Tibial nerve (tissue), 4 donors: ENCODE measurements at places on chromosomes 5 and 9.

GRCh38 chr5:93461756-93462155, 119.3 kb downstream of the NR2F1-AS1 start:
- H3K36me3 ChIP-seq, result no peaks in the 10 kb centered on the region
- H3K27ac ChIP-seq, result no peak overlapping the region
- no peaks in the 10 kb centered on the region for H3K27me3 ChIP-seq

- no peaks in the 10 kb centered on the region for H3K4me1 ChIP-seq
- H3K4me3 ChIP-seq, result no peak overlapping the region
- DNase-seq, result no peak
- no peak overlapping the region for H3K27ac ChIP-seq
Measured at GRCh38 chr9:33649463-33649862, 125.4 kb downstream of the ANKRD18B start.

GRCh38 chr5:127723571-127723970, 20.4 kb downstream of the CCDC192 start:
- peak; percentile 46 for DNase-seq
- H3K27ac ChIP-seq, result no peak overlapping the region
- H3K27me3 ChIP-seq, result no peaks in the 10 kb centered on the region
- no peaks in the 10 kb centered on the region for H3K36me3 ChIP-seq
- no peak overlapping the region for H3K4me3 ChIP-seq

DNA sequence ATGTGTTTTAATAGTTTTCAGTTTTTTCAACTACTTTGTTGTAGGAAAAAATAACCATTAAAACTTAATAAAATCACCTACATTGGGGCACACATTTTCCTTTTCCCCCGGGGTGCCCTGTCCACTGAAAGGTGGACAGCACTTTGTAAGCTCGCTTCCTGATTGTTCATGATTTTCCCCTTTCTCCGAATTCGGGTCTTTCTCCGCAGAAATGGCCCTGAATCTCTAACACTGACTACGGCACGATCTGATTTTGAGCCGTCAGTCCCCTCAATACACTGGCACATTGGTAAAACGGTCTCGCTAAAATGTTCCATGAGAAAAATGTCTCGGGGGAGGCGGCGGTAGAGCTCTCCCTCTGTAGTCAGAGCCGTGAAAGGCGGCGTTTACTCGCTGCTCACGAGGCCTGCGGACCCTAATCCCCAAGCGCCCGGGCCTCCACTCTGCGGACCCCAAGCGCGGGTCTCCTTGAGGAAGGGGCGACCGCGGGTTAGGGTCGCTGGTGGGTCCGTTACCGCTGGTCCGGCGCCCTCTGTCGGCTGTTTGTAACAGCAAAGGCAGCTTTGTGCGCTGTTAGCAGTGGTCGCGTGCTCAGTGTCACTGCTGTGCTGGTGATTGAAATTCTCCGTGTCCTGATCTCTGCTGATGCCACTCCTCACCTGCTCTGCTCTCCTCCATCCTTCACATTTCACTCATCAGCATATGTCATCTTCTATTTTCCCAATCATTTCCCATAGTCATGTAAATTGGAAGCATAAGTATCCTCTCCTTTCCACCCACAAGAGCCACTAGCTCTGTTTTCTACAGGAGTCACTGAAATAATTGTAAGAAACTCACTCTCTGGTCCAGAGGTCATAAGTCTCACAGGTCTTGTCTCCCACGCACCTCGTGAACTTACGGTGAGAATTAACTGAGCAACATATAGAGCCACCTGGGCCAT, 10.8 kb upstream of the IFNA2 start:
- H3K4me1 ChIP-seq, result no peaks in the 10 kb centered on the region
- H3K27ac ChIP-seq, result no peak overlapping the region
- H3K4me3 ChIP-seq, result peak overlapping the region; percentile 49

GRCh38 chr9:32454280-32454679, 69.8 kb downstream of the ACO1 start:
- H3K27me3 ChIP-seq, result no peaks in the 10 kb centered on the region
- H3K27ac ChIP-seq, result no peak overlapping the region
- no peak for DNase-seq
- H3K4me3 ChIP-seq, result no peak overlapping the region
- peaks cover 5% of the 10 kb centered on the region for H3K4me1 ChIP-seq

- H3K36me3 ChIP-seq, result no peaks in the 10 kb centered on the region
- no peaks in the 10 kb centered on the region for H3K27me3 ChIP-seq
- H3K4me1 ChIP-seq, result no peaks in the 10 kb centered on the region
- no peak overlapping the region for H3K4me3 ChIP-seq
Measured at GRCh38 chr5:123134653-123135181, 45.7 kb downstream of the PRDM6 start.

DNA sequence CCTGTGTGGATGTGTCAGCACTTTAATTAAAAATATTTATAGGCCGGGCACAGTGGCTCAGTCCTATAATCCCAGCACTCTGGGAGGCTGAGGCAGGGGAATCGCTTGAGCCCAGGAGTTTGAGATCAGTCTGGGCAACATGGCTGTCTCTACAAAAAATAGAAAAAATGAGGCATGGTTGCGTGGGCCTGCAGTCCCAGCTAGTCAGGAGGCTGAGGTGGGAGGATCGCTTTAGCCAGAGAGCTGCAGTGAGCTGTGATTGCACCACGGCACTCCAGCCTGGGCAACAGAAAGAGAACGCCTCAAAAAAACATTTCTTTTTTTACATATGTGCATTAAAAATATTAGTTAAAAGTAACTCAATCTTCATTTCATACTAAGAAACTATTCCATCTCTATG, 6.2 kb downstream of the TBC1D9B start:
- no peaks in the 10 kb centered on the region for H3K27me3 ChIP-seq
- H3K4me3 ChIP-seq, result no peak overlapping the region
- peaks cover 22% of the 10 kb centered on the region for H3K36me3 ChIP-seq
- H3K27ac ChIP-seq, result no peak overlapping the region
- no peak for DNase-seq
- H3K4me1 ChIP-seq, result peaks cover 20% of the 10 kb centered on the region

DNA sequence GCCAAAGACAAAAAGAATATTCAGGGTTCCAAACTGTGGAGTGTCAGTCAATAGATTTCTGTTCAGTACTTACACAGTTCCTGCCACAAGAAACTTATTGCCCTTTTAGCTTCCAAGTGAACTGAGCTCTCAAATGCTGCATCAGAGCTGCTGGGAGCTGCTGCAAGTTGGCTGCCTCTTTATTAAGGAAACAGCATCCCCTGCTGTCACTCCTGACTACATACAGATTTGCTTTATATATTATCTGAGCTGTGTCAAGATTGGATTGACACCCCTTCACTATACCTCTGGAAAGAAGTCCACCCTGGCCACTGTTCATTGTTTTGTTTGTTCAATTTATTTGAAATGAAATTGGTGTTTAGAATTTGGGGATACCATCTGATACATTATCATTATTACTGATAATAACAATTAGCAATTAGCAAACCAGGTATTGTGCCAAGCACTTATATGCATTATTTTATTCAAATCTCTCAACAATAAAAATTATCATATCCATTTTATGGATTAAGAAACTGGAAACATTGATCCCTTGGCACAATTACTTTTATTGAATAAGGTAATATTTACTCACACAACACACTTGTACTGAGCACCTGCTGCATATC, 16.4 kb upstream of the C5orf58 start:
- H3K27me3 ChIP-seq, result no peaks in the 10 kb centered on the region
- no peak overlapping the region for H3K27ac ChIP-seq
- peaks cover 15% of the 10 kb centered on the region for H3K4me1 ChIP-seq
- no peak overlapping the region for H3K4me3 ChIP-seq
- no peak for DNase-seq
- no peaks in the 10 kb centered on the region for H3K36me3 ChIP-seq

DNA sequence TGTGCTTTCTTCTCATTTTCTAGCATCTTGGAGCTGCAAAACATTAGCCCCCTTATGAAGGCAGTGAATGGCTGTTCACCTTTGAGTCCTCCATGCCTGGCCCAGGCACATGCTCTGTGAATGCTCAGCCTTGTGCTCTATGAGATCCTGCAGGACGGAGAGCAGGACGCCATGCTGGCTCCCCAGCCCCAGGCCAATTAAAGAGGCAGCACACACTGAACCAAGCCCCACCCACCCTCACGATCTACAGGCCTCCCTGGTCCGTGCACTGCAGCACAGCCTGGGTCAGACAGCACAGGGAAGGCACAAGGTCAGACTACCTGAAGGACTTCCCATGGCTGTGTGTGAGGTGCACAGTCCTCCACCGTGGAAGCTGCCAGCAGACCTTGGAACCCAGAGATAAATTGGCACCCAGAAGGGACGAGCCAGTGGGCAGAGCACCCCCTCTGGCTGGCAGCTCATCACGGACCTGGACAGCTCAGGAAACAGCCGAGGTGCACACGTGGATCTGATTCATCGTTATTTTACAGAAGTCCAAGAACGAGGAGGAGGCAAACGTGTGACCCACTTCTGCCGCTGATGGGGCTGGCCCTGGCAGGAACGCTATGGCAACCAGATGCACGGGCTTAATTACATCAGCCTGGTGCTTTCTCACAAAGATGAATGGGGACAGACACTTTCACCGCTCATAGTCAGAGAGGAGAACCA, 59.5 kb downstream of the OLFM1 start:
- H3K4me1 ChIP-seq, result peaks cover 10% of the 10 kb centered on the region
- H3K4me3 ChIP-seq, result no peak overlapping the region
- no peak for DNase-seq
- H3K27me3 ChIP-seq, result peaks cover 15% of the 10 kb centered on the region

- DNase-seq, result no peak
- no peak overlapping the region for H3K4me3 ChIP-seq
- no peaks in the 10 kb centered on the region for H3K4me1 ChIP-seq
- H3K36me3 ChIP-seq, result no peaks in the 10 kb centered on the region
- no peaks in the 10 kb centered on the region for H3K27me3 ChIP-seq
- H3K27ac ChIP-seq, result no peak overlapping the region
Measured at GRCh38 chr5:133927300-133928180, 40.9 kb downstream of the C5orf15 start.

DNA sequence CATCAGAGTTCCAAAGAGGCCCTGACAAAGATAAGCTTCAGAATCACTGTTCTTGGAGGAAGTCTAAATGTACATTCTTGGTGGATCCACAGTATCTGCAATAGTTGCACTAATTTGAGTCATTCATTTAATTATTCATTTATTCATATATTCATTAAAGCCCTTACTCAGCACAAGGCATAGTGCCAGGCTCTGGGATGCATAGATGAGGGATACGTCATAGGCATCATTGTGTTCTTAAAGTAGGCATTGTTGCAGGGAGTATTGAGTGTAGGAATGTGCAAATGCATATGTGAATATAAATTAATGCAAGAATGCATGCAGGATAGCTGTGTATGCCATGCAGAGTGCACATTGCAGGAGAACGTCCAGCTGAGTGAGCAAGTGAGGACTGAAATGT, 100.7 kb downstream of the DRD1 start:
- no peak overlapping the region for H3K4me3 ChIP-seq
- H3K27me3 ChIP-seq, result no peaks in the 10 kb centered on the region
- H3K36me3 ChIP-seq, result no peaks in the 10 kb centered on the region
- no peak overlapping the region for H3K27ac ChIP-seq
- no peak for DNase-seq

DNA sequence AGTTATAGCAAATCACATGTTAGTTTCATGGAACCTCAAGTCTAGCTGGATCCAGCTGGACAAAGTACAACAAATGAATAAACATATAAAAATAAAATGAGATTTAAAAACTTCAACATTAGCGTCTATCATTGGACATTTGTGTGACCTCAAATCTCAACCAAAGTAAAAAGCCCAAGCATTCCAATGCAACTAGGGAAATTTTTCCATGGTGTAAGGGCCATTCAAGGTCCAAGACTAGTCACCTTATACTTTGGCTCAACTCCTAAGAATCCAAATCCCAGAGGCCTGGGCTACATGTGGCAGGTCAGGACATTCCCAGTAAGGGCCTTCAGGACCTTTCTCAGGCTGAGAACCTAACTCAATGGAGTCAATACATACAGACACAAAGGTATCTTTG, 137.4 kb upstream of the DMAC1 start:
- no peaks in the 10 kb centered on the region for H3K36me3 ChIP-seq
- no peak overlapping the region for H3K27ac ChIP-seq
- no peaks in the 10 kb centered on the region for H3K27me3 ChIP-seq
- no peak overlapping the region for H3K4me3 ChIP-seq
- no peak for DNase-seq
- H3K4me1 ChIP-seq, result peaks cover 7% of the 10 kb centered on the region

DNA sequence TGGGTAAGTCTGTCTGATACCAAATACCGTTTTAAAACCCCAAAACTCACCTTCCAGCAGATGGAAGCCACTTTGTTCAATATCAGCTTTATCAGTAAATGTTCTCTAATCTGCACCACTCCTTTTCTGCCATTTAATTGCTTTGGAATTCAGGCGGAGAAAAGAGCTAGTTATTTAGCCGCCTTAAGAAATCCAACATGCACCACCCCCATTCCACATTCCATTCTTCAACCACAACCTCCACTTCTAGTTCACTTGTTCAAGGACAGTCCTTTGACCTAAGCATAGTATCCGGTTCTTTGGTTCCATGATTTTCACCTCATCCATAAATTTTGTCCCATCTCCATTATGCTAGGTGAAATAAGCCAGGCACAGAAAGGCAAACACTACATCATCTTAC, 240.1 kb downstream of the DNAH5 start:
- H3K27me3 ChIP-seq, result no peaks in the 10 kb centered on the region
- H3K4me3 ChIP-seq, result no peak overlapping the region
- no peak overlapping the region for H3K27ac ChIP-seq
- H3K4me1 ChIP-seq, result no peaks in the 10 kb centered on the region

- no peak for DNase-seq
- no peaks in the 10 kb centered on the region for H3K36me3 ChIP-seq
- no peaks in the 10 kb centered on the region for H3K27me3 ChIP-seq
- no peak overlapping the region for H3K27ac ChIP-seq
- no peaks in the 10 kb centered on the region for H3K4me1 ChIP-seq
Measured at GRCh38 chr9:109421026-109421970, 76.8 kb downstream of the PTPN3 start.

DNA sequence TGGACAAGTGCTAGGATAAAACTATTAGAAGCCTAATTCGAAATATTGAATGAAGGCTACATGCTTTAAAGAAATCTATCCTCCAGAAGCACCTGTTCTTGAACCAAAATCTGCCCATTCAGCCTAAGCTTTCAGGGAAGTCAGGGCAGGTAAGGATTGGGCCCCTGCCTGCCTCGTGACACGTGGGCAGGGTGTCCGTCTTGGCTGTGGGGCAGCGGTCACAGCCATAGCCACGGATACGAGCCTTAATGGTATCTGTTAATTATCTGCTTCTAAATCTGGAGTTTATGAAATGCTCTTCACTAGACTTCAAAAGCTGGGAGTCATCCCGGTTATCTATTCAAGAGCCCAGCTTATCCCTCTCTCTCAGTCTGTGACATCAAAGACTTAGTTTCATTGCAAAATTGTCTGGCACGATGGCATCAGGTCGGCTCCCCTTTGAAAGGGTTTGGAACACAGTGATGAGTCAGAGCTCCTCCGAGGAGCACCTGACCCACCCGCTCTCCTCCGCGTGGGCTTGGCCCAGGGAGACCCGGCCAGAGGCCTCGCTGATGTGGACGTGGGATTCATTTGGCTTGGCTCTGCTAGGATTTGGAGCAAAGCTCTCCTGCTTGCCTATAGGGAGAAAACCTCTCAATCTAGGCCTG, 135.9 kb downstream of the MACROH2A1 start:
- no peak overlapping the region for H3K4me3 ChIP-seq
- no peaks in the 10 kb centered on the region for H3K36me3 ChIP-seq
- no peak for DNase-seq
- H3K27me3 ChIP-seq, result no peaks in the 10 kb centered on the region

GRCh38 chr9:37611961-37612360, 19.6 kb upstream of the TOMM5 start:
- no peaks in the 10 kb centered on the region for H3K27me3 ChIP-seq
- no peak overlapping the region for H3K4me3 ChIP-seq
- no peak for DNase-seq
- no peaks in the 10 kb centered on the region for H3K4me1 ChIP-seq
- H3K27ac ChIP-seq, result no peak overlapping the region

- H3K4me1 ChIP-seq, result no peaks in the 10 kb centered on the region
- no peak overlapping the region for H3K27ac ChIP-seq
- no peak overlapping the region for H3K4me3 ChIP-seq
- H3K36me3 ChIP-seq, result no peaks in the 10 kb centered on the region
- H3K27me3 ChIP-seq, result no peaks in the 10 kb centered on the region
Measured at GRCh38 chr5:139116100-139116655, 82.0 kb downstream of the SIL1 start.
